ENCODE measurements at places on chromosomes 1 and 21.

DNA sequence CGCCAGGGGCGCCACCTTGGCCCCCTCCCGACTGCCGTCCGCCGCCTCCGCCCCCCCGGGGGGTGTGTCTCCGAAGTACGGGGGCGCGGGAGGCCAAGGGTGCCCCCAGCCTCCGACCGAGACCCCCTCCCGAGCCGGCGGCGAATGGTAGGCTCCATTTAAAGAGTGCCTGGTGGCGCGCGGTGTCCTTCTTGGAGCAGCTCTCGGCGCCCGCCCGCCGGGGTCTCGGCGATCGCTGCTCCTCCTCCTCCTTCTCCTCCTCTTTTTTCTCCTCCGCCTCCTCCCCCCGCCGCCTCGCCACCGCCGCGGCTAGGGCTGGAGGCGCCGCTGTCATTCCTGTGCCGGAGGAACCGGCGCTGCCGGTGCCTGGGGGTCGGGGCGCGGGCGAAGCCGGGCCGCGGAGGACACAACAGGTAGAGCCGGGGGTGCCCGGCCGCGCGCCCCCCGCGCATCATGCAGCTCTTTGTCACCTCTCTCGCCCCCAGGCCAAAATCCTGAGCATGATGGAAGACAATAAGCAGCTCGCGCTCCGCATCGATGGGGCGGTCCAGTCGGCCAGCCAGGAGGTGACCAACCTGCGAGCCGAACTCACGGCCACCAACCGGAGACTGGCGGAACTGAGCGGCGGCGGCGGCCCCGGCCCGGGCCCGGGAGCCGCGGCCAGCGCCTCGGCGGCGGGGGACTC is at the start of gene KAZN:
KAZN (plus strand) TSS at position 188 of the 685 bp plus-strand sequence.
- no peak for DNase-seq

DNA sequence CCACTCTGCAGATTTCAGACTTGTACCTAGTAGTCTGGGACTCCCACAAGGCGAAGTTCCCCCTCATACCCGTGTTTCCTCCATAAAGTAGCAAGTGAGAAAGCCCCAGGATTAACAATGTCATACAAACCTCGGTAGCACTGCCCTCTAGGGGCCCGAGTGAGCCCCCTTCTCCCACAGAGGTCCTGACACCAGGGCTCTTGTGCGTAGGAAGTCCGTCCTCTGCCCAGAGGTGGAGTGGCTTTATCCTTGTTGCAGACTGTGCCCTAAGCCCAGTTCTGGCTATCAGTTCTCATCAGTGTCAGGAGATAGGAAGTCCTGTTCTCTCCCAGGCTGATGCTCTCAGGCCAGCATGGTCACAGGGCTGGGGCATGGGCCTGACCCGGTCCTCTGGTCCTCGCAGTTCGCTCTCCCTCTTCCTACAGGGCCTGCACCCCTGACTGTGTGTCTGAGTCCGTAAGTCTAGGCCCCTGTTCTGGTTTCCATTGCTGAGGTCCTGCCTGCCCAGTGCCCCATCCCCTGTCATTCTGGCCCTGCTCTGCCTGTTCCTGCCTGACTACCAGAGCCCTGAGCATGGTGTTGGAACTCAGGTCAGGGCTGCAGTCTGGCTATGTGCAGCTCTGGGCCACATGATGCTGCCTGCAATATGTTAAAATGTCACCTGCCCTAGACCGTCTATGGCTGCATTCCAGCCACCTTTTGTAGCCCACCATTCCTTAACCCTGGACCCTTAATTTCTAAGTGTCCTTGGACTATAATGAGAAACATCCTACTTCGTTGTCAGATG is 285.6 kb downstream of the ASTN1 start:
- no peak for DNase-seq

GRCh38 chr1:39575191-39576015 is 1.2 kb downstream of the PABPC4 start:
- DNase-seq = peak; percentile 68

- no peak for DNase-seq
These were observed 80.2 kb upstream of the ACTL8 start for GRCh38 chr1:17674726-17675500.

- DNase-seq = no peak
These were observed 4.9 kb downstream of the RCAN1 start for GRCh38 chr21:34609933-34610549.

DNA sequence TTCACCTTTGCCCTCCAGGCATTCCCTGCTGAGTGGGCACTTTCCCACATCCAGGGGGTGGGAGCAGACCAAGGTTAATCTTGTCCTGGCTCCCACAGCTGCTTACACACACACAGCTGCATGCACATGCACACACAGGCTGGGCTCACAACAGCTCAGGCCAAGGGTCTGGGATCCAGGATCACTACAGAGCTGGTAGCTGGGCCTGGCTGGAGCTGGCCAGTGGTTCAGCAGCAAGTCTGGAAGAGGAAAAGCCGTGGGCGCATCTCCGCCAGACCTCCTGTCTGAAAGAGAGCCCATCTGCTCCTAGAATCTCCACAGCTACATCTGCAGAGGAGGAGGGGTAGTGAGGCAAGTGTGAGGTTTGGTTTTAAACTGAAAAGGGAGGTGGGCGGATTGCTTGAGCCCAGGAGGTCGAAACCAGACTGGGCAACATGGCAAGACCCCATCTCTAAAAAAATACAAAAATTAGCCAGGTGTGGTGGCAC is 3.8 kb downstream of the CDK18 start:
- no peak for DNase-seq

- peak; percentile 26 for DNase-seq
These were observed 56.8 kb downstream of the PLD5 start for GRCh38 chr1:242467556-242468145.

GRCh38 chr21:25360593-25360992 is 246.7 kb downstream of the MRPL39 start:
- DNase-seq = peak; percentile 20

DNA sequence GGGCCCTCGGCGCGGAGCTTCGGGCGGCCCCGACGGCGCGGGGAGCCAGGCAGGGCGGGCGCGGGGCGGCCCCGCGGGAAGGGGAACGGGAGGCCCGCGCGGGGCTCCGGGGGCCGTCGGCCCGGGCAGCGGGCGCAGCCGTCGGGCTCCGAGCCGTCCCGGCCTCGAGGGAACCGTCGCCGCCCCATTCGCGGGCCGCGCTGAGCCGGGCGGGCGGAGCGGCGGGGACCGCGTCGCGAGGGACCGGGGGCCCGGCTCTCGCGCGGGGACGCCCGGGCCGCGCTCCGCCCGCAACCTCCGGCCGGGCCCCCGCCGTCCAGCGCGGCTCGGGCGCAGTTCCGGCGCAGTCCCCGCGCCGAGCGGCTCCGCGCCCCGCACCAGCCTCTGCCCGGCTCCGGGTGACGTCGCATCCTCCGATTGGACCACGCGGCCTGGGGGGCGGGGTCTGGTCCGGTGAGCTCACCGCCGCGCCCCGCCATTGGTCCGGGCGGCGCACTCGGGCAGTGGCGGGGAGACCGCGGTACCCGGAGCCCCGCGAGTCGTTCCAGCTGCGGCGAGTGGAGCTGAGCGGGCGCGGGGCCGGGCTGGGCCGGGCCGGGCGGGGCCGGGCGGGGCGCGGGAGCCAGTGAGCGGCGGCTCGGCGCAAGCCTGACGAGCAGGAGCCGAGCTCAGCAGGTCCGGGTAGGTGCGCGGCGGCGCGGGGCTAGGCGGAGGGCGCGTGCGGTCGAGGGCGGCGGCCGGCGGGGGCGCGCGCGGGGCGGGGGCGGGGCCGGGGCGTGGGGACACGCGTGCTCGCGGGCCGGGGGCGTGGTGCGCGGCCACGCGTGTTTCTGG is 66.7 kb upstream of the VAMP3 start:
- DNase-seq = peak; percentile 95

GRCh38 chr1:40886318-40887011 is 24.3 kb upstream of the CITED4 start:
- DNase-seq = no peak

GRCh38 chr1:22776035-22776613 is 65.5 kb downstream of the EPHB2 start:
- DNase-seq = no peak

DNA sequence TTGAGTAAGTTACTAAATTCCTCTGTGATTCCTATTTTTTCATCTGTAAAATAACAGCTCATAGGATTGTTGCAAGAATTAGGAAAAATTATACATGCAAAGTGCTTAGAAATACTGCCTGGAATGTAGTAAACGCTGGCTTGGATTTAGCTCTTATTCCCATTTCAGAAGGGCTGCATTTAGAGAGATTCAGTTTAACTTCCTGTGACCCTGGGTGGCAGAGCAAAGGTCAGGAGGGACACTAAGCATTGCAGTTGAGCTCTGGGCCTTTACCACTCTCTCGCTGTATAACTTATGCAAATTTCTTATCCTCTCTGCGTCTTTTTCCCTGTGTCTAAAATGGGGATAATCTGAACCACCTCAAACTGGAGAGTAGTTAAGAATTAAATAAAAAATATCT is 241.0 kb upstream of the POU3F1 start:
- DNase-seq = no peak

DNA sequence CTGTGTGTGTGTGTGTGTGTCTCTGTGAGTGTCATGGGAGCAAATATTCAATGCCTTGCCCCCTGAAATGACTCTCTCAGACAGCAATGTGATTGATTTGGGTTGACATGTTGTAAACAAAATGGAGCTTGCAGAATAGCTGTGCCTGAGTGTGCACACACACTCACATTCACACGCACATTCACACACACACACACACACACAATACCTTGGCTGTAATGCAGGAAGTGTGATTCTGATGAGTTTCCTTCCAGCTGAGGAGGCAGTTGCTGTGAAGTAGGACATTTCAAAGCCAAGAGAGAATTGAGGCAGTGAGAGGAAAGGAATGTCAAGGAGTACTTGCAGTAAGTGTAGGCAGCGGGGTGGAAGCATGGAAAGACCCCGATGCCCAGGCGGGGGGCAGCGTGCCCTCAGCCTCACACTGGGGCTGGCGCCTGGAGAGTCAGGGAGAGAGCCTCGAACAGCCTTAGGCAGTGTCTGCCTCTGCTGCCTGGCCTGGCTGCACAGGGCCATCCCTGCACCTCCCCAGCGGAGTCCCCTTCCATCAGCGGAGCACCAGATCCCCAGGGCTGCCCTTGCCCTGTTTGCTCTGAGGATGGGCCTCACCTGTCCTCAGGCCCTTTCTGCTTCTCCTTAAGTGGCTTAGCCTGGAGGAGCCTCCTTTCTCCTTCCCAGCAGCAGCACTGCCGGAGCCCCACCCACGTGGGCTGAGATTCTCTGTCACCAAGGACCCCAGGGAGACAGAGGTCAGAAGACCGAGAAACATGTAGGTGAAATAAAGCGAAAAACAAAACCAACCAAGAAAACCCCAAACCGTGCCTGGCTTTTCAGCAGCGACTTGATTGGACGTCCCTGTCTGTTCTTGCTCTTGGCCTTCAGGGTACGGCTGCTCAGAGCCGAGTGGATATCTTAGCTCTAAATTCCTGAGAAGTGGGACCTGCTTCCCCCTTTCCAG is 9.2 kb downstream of the VASH2 start:
- DNase-seq = no peak

All from activated T-cell treated with anti-CD3 and anti-CD28 coated beads, Interleukin-2, amount 50 U/mL, for 48 hours (primary cell).